ENCODE measurements at places on chromosomes 6 and 20.

GRCh38 chr6:106244931-106245330 lies 80.6 kb downstream of the ATG5 start:
- no peak for DNase-seq

DNA sequence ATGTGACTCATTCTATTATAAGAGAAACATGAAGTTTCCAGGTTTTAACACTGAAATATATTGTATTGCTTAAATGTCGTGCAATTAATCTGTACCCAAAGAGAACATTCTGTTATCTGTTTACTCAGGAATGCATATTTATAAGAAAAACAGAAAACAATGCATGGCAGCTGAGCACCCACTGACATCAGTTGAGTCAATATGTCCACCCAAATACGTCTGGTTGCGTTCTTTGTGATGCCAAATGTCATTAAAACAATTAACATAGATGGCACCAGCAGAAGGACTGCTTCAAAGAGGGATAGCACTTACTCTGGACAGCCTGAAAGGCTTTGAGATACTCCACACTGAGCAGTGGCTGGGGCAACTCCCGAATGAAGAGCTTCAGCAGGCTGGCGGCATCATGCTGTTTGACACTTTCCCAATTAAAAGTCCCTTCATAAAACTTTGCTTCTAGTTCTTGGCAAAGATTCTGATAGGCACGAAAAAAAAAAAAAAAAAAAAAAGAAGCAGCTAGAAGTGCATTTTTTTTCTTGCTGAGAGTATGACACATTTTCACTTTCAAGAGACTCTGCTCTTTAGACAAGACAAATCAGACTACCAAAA lies 102.3 kb downstream of the ARHGAP18 start:
- DNase-seq: no peak

DNA sequence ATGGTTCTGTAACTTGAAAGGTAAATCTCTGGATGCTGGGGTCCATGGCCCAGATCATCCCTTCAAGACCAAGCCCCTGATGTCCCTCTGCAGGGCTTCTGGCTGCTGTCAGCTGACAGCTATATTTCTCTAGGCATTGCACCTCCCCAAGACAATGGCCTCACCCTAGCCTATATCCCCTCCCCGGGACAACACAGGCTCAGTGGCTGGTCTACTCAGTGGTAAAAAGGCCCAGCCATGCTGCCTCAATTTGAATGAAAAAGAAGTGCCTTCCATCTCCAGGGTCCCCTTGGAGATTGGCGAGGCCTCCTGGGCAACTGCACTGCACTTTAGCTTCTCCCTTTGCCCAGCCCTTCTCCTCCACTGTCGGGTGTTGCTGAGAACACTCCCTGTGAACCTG lies 602.8 kb downstream of the CDH26 start:
- no peak for DNase-seq

- DNase-seq: no peak
These were observed 13.0 kb downstream of the GNAS-AS1 start for GRCh38 chr20:58837717-58838116.

DNA sequence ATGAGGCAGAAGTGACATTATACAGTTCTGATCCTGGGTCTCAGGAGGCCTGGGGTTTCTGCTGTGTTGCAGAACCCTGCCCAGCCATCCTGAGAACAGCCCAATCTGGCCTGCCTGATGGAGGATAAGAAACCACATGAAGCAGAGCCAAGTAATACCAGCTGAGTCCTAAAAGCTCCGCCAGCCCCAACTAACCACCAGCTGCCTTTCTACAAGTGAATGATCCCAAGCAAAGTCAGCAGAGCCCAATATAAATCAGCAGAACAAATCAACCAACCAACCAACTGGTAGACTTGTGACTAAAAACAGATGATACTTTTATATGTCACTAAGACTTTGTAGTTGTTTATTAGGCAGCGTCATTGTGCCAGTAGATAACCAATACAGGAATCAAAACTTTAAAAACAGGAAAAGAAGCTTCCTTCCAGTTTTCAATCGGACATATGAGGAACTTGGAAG lies 52.1 kb downstream of the SNX5 start:
- no peak for DNase-seq

- DNase-seq: no peak
These were observed 62.9 kb upstream of the HBS1L start for GRCh38 chr6:135117413-135117968.

- DNase-seq: no peak
These were observed 164.0 kb downstream of the MRPL14 start for GRCh38 chr6:43963203-43963602.

DNA sequence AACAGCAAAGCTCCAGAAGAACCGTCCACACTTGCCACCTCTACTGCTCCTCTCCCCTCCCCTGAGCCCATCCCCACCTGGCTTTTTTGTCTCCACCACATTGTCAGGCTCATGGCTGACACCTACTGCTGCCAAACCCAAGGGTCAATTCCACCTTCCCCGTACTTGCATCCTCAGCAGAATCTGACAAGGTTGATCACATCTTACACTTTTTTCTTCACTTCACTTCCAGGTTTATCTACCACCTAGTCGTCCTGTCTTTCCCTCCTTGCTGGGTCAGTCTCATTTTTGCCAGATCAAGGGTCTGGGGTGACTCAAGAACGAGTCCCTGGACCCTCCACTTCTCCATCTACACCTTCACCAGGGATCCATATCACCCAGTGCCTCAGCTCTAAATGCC lies 3.1 kb downstream of the AURKA start:
- DNase-seq: no peak

DNA sequence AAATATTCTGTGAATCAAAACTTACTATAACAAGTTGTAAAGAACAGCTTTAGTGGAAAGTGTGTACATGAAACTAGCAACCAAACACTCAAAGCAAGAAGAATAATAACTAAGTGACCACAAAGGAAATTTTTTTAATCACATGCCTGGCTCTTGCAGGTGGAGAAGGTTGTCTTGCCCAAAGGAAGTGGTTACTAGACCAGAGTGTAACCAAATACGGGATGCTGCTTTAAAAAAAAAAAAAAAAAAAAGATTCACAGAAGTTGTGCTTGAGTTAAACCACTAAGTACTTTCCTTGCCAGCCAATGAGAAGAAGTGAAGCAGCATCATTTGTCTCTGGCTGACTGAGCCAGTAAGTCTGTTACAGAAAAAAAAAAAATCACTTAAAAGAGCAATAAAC lies 19.1 kb upstream of the HLA-DQB1 start:
- peak; percentile 8 for DNase-seq

GRCh38 chr6:158142789-158143188 lies 25.3 kb downstream of the SERAC1 start:
- DNase-seq: no peak

GRCh38 chr6:34616227-34616585 lies 60.1 kb upstream of the SPDEF start:
- DNase-seq: no peak

GRCh38 chr6:87944541-87944954 lies 103.1 kb upstream of the SPACA1 start:
- DNase-seq: no peak

DNA sequence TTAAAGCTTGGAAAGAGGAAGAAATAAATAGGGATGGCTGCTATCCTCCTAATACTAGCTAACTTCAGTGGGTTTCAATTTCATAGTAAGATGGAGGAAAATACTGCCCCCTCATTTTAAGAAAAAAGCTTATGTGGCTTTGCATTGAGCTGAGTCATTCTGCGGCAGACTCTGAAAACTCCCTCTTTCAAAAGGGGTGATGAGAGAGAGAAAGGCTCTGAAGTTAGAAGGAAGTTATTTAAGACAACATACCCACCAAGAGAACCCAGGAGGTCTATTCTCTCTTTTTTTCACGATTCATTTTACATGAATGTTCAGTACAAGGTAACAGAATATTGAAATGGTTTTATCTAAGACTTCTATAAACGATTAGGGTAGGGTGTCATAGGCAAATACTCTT lies 4.5 kb downstream of the PRDM13 start:
- DNase-seq: no peak

- DNase-seq: no peak
These were observed 306.4 kb downstream of the CDKAL1 start for GRCh38 chr6:20840675-20841074.

DNA sequence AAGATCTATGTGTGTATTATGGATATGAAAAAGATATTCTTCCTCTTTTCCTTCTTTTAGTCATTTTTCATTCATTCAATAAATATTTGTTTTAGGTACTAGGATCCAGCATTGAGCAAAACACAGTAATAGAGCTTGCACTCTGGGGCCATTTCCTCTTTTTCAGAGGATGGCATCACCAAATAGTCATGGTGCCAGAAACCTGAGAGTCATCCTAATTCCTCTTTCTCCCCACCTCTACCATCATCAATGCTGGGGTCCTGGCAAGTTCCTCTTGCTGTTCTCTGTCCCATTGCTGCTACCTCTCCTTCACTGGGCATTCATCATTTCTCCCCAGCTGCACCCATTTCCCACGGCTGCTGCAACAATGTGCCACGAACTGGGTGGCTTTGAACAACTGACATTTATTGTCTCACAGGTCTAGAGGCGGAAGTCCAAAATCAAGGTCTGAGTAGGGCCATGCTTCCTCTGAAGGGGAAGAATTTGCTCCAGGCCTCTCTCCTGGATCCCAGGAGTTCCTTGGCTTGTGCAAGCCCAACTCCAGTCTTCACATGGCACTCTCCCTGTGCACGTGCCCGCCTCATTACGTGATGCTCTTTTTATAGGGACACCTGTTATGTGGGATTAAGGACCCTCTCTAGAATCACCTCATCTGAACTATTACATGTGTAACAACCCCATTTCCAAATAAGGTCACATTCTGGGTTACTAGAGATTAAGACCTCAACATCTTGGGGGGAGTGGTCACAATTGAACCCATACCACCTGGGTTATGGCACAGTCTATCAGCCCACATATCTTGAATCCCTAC lies 9.5 kb upstream of the IGF2R start:
- DNase-seq: no peak

GRCh38 chr6:43636308-43636659 lies 644 bp downstream of the MAD2L1BP start:
- DNase-seq: no peak

DNA sequence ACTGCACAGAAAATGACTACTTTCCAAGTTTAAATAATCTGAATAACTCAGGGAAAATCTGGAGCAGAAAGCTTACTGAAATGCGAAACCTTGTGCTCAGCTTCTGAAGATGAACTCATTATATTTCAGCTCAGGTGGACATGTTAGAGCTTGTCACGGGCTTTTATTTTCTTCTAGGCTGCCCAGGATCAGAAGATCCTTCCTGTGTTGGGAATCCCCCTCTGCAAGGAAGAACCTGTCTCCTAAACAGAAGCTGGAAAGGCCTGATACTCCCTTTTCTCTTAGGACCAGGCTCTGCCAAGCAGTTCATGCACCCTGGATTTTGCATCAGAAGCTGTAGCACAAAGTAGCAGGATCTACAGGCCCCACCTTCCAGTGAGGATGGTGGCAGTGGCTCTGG lies 5.1 kb upstream of the SLC2A12 start:
- DNase-seq: no peak

DNA sequence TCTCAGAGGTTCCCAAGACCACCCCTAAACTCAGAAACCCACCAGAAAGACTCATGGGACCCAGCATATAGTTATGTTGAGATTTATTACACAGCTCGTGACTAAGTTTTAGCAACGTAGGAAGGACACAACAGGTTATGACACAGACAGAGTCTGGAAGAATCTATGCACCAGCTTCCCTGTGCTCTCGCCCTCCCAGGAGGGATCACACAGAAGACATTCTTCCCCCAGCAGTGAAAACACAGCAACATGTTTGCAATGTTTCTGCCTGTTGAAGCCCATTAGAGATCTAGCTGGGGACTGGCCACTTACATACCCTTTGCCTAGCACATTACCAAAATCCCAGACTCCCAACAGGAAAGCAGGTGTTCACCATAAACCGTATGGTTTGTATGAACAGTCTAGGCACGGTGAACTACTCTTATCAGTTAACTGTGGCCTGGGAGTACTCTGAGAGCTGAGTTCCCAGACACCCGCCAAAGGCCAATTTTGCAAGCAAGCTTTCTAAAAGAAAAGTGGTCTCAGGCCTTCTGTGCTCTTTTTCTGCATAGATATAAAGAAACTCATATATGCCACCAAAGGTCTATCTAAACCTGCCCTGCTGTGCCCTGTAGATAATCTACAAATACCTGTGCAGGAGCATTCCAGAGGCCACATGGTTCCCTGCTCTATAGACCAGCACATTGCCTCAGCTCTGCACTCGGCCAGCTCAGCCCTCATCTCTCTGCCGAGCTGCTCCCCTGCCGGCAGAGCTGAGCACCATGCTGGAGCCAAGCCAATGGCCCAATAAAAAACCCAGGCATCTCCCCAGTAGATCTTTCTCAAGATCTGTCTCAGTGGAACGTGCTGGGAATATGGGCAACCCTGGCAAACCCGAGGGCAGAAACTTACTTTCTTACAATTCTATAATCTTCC lies 69.6 kb upstream of the SMIM28 start:
- no peak for DNase-seq

- no peak for DNase-seq
These were observed 22.3 kb upstream of the RPP40 start for GRCh38 chr6:5025911-5026819.

GRCh38 chr6:111119571-111120329 lies 32.4 kb downstream of the SLC16A10 start:
- DNase-seq: no peak

- no peak for DNase-seq
These were observed at the start of gene WFDC10A for GRCh38 chr20:45629496-45630100. TSS of gene WFDC10A (plus strand) at chr20:45629739. CDS start at chr20:45629814, 75 bp downstream.

DNA sequence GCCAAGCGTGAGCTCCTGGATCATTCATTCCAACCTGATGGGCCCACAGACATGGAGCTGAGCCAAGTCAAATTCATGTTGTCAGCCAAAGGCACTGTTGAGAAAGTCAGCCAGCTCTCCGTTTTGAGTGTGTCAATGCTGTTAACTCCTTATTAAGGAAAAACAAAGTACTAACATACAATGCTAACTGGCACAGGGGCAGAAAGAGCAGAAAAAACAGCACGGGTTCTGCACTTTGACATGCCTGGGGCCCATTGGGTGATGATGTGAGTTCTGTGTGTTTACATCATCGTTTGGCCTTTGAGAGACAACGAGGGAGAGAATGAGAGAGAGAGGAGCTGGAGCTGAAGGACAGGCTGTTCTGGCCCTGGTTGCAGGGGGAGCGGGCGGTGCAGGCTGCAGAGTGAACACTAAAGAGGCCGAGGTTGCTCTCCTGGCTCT lies 85.9 kb downstream of the SMOC2 start:
- no peak for DNase-seq

GRCh38 chr20:3871550-3872265 lies 17.5 kb upstream of the PANK2 start:
- DNase-seq: no peak

- DNase-seq: no peak
These were observed 25.5 kb upstream of the MAPK13 start for GRCh38 chr6:36104836-36105235.

- DNase-seq: no peak
These were observed 15.2 kb downstream of the B4GALT5 start for GRCh38 chr20:49698477-49698876.

- no peak for DNase-seq
These were observed 53.9 kb upstream of the PCSK2 start for GRCh38 chr20:17172836-17173516.

DNA sequence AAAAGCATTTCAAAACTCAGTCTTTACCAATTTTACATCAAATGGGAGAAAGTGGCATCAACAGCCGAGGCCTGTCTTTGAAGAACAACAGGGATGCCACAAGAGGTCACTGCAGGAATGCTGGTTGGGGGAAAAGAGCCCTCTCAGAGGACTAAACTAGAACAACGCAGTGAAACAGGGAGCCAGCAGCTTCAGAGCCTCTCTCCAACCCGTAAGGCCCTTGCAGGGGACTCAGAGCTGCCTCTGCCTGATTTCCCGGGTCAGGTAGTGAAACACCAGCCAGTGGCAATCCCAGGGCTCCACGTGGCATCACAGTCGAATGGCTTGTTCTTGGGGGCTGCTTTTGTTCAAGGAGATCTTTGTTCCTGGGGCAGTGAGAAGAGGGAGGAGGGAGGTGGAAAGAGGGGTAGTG lies 55.0 kb upstream of the KCNK16 start:
- DNase-seq: no peak

Measured in activated CD8-positive, alpha-beta memory T cell treated with anti-CD3 and anti-CD28 coated beads for 1 hour (primary cell).